Spleen (tissue), 13 donors: ENCODE measurements at places on chromosomes 13 and 19.

- no peak for DNase-seq
- H3K36me3 ChIP-seq: no peaks in the 10 kb centered on the region
- H3K4me1 ChIP-seq: peaks cover 25% of the 10 kb centered on the region
- H3K27me3 ChIP-seq: no peaks in the 10 kb centered on the region
These were observed 751 bp upstream of the C19orf84 start for GRCh38 chr19:51391073-51391611.

GRCh38 chr19:4200940-4201542, 18.6 kb downstream of the ANKRD24 start:
- H3K36me3 ChIP-seq: no peaks in the 10 kb centered on the region
- H3K27me3 ChIP-seq: peaks cover 25% of the 10 kb centered on the region
- DNase-seq: no peak
- peaks cover 6% of the 10 kb centered on the region for H3K4me1 ChIP-seq

DNA sequence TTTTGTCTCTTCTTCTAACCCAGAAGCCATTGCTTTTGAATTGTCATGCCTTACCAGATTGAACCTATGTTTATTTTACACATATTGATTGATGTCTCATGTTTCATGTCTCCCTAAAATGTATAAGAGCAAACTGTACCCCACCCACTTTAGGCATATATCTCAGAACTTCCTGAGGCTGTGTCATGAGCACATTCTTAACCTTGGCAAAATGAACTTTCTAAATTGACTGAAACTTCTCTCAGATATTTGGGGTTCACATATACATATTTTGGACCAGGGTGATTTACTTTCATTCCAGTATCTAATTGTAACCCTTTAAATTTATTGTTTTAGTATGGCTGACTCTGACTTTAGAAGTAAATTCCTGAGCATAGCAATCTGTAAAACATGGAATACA, 723.9 kb upstream of the PCDH20 start:
- H3K4me3 ChIP-seq: no peak overlapping the region
- H3K4me1 ChIP-seq: no peaks in the 10 kb centered on the region
- no peaks in the 10 kb centered on the region for H3K36me3 ChIP-seq
- no peaks in the 10 kb centered on the region for H3K27me3 ChIP-seq

DNA sequence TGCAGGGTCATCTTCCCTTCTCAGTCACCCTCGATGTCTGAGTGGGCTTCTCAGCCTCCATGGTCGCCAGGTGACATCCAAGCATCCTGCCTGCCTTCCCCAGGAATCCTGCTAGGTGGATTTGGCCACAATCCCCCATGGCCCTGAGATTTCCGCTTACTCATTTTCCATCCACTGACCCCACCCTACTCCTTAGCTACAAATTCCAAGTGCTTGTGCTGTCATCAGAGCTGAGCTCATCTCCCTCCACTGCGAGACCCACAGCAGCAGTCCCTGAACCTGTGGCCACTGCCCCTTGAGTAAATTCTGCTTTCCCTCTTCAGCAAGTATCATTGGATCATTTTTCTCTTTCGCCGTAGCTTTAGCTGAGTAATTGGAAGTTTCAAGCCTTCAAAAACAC, 90.5 kb upstream of the ANKRD10 start:
- no peak overlapping the region for H3K4me3 ChIP-seq
- H3K27ac ChIP-seq: peak overlapping the region; percentile 81

DNA sequence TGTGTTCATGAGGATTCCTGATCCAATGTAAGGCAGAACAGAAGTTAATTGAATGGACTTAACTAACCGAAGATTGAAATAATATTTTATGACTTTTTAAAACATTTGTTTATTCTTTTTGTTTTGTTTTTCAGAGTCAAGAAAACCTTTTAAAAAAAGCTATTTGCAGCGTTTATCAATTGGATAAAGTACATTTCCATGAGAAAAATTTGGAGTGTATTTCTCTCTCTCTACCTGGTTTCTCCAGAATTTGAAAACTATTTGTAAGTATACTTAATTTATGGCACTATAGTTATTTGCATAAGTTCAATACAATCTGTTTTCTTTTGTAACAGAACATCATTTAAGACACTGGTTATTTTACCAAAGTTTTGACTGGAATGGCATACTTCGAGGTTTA, 208.0 kb upstream of the UBL3 start:
- DNase-seq: no peak
- no peaks in the 10 kb centered on the region for H3K36me3 ChIP-seq
- no peaks in the 10 kb centered on the region for H3K4me1 ChIP-seq
- H3K27me3 ChIP-seq: no peaks in the 10 kb centered on the region

GRCh38 chr13:104024416-104025170, 958.4 kb upstream of the SLC10A2 start:
- H3K4me1 ChIP-seq: no peaks in the 10 kb centered on the region
- H3K27ac ChIP-seq: no peak overlapping the region
- H3K27me3 ChIP-seq: no peaks in the 10 kb centered on the region
- no peak for DNase-seq
- H3K4me3 ChIP-seq: no peak overlapping the region

DNA sequence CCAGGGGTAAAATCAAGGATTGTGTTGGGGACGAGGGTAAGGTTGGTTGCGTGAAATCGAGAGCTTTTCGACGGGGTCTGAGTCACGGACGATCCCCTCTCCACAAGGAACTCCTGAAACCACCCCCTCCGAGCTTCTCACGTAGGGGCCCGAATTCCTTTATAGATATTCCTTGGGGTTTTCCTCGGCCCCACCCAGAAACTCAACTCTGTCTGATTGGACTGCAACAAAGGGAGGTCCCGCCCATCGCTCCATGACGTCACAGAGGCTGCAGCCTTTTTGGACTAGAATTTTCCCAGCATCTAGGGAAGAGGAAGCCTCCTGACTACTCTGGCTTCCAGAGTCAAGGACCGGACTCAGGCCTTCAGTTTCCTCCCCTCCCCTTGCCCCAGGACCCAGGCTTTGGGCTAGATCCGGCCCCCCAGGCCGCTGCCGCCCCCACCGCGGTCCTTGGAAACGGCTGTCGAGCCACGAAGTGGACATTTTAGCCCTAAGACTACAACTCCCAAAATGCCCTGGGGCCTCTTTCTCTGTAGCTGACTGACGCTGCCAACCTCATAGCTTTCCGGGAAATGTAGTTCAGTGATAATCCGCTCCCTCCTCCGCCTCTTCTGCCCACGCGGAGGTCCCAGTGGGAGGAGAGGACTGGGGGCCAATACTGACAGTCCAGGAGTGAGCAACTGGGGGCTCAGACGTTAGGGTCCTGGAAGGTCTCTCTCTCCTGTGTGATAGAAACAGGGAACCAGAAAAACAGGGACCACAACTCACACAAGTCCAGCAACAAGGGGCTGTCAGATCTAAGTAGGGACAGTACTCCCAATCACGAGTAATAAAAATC, at the start of gene IZUMO1:
Gene IZUMO1, minus strand, starts transcription at position 172 of the 838 bp plus-strand sequence. CDS start 1,050 bp downstream, outside the sequence.
- H3K36me3 ChIP-seq: no peaks in the 10 kb centered on the region
- no peaks in the 10 kb centered on the region for H3K4me1 ChIP-seq
- DNase-seq: peak; percentile 84
- peak within 1 kb of the TSS; percentile 62 for H3K4me3 ChIP-seq
- peak within 1 kb of the TSS; percentile 82 for H3K27ac ChIP-seq
- H3K27me3 ChIP-seq: peaks cover 36% of the 10 kb centered on the region

DNA sequence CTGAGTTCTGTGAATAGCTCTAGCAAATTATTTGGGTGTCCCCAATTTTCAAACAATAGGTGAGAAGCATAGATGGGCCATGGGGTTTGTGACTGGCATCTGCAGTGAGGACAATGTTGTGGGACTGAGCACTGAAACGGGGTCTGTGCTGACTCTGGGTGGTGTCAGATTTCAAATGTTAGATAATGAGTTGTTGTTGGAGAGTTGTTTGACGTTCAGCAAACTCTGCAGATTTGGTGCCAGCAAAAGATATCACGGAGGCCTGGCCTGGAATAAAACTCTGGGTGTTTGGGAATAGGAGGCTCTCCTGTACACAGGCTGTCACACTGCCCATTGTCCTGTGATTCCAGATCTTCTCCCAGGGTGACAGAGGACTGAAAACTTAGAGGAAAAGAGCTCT, 2.9 kb downstream of the ZNF90 start:
- no peak overlapping the region for H3K27ac ChIP-seq
- no peaks in the 10 kb centered on the region for H3K27me3 ChIP-seq
- H3K4me3 ChIP-seq: no peak overlapping the region
- peaks cover 4% of the 10 kb centered on the region for H3K4me1 ChIP-seq

DNA sequence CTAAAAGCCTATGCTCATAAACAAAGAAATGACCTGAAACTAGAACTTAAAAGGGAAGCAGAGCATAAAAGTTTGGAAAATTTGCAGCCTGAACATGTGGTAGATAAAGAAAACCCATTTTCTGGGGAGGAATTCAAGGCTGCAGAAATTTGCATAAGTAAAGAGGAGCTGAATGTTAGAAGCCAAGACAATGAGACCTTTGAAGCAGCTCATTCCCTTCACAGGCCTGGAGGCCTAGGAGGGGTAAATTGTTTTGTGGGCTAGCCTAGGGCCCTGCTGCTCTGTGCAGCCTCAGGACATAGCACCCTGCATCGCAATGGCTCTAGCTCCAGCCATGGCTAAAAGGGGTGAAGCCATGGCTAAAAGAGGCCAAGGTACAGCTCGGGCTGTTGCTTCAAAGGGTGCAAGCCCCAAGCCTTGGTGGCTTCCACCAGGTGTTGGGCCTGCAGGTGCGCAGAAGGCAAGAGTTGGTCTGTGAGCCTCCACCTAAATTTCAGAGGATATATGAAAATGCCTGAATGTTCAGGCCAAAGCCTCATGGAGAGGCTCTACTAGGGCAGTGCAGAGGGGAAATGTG, 38.3 kb downstream of the ZIC2 start:
- H3K4me1 ChIP-seq: no peaks in the 10 kb centered on the region
- H3K4me3 ChIP-seq: no peak overlapping the region
- no peaks in the 10 kb centered on the region for H3K36me3 ChIP-seq
- no peak for DNase-seq

DNA sequence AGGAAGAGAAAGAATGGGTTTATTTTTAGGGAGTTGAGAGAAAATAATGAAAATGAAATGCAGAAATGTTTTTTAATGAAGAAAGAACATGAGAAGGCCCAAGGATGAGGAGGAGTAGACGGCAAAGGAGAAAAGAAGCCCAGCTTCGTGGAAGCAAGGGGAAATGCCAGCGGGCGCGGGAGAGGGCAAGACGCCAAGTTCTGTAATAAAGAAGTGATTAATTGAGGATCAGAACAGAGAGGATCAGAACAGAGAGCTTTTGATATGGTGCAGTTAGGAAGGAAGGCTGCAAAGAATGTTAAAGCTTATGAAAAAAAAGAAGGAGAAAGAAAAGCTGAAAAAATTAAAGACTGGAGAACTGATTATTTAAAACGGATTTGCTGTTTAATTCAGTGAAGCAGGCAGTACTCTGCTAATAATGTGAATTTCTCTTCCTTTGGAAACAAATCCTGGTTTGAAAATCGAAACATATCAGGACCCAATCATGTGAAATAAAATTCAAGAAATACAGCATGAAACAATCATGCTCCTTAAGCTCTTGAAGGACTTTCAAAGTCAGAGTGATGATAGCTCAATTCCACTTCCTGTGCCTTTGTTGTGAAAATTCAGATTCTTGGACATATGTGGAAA, 99.3 kb upstream of the SOX1 start:
- H3K27ac ChIP-seq: no peak overlapping the region
- no peak overlapping the region for H3K4me3 ChIP-seq
- no peaks in the 10 kb centered on the region for H3K4me1 ChIP-seq
- DNase-seq: no peak
- peaks cover 47% of the 10 kb centered on the region for H3K27me3 ChIP-seq

DNA sequence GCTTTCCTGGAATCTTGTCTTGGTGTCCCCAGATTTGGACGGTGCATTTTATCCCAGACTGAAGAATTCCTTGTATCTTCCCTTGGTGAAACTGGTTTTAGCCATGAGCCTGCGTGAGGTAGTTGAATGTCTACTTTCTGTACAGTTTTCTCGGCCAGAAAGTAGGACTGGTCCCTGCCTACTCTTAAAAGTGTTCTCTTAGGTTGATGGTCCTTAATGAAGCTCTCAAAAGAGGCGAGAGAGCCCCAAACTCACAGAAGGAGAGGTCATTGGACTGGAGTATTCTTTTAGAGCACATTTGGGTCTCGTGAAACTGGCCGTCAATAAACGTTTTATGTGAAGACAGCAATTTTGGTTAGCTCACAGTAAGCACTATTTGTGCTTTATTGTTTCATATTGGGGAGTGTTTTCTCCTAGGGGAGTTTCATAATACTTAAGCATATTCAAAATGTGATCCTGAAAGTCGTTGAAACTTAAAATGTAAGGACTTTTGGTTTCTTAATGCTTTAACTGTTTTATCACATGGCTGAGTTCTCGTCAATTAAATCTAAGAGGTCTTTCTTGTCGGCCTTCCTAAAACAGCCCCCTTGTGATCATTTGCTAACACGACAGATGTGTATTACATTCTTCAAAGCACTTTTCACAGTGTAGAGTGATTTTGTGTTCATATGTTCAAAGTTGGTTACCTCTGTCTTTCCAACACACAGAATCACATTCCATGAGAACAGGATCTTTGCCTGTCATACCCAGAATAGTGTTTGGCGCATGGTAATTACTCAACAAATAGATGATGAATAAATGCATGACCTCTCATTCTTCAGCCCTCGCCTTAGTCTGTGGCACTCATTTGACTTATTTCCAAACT, 889 bp downstream of the GTF2F2 start:
- H3K36me3 ChIP-seq: no peaks in the 10 kb centered on the region
- no peaks in the 10 kb centered on the region for H3K27me3 ChIP-seq
- H3K4me3 ChIP-seq: peak overlapping the region; percentile 86
- no peak for DNase-seq

DNA sequence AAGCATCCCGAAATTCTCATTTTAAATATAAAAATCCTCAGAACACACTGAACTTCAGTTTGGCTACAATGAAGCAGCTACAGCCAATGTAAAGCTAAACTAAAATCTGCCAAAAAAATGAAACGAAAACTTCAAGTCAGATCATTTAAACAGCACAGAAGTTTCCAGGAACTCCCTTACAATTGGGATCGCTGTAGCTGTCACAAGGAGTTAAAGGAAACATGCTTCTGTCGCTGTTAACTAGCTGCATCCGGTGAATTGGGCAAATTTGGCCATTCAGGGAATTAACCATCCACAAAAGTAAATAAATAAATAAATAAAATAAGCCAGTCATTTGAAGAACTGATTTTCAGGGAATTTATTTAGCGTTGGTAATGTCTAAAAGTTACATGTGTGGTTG, 77.0 kb upstream of the PEG3 start:
- H3K4me1 ChIP-seq: no peaks in the 10 kb centered on the region
- H3K27me3 ChIP-seq: no peaks in the 10 kb centered on the region
- no peaks in the 10 kb centered on the region for H3K36me3 ChIP-seq
- H3K4me3 ChIP-seq: no peak overlapping the region

GRCh38 chr13:51275101-51275500, 52.9 kb downstream of the FAM124A start:
- no peak overlapping the region for H3K27ac ChIP-seq
- no peak for DNase-seq
- H3K4me1 ChIP-seq: peaks cover 23% of the 10 kb centered on the region
- no peak overlapping the region for H3K4me3 ChIP-seq

DNA sequence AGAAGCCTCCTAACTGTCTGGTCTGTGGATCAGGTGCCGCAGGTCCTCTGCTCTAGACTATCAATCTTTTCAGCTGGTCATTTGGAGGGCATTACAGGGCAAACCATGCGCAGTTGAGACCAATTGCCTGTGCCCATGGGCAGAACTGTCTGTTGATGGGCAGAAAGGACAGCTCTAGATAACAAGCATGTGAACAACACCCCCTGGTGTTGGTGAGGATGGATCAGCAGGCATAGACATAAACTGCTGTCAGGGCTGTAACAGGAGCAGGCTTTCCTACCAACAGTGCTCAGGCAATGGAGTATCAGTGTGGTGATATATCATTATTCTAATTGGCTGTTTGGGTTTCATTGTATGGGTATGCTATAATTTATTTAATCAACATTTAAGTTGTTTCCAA, 104.7 kb upstream of the KL start:
- DNase-seq: no peak
- no peaks in the 10 kb centered on the region for H3K27me3 ChIP-seq
- H3K36me3 ChIP-seq: no peaks in the 10 kb centered on the region
- H3K4me3 ChIP-seq: no peak overlapping the region

- H3K4me1 ChIP-seq: peaks cover 12% of the 10 kb centered on the region
- H3K36me3 ChIP-seq: peaks cover 4% of the 10 kb centered on the region
- H3K27me3 ChIP-seq: no peaks in the 10 kb centered on the region
- peak overlapping the region; percentile 54 for H3K27ac ChIP-seq
These were observed 22.8 kb upstream of the ZNF564 start for GRCh38 chr19:12574036-12574435.
